ENCODE measurements at places on chromosomes 2 and 18.

GRCh38 chr2:199463708-199464605 is 6.2 kb upstream of the SATB2 start:
- DNase-seq: no peak

DNA sequence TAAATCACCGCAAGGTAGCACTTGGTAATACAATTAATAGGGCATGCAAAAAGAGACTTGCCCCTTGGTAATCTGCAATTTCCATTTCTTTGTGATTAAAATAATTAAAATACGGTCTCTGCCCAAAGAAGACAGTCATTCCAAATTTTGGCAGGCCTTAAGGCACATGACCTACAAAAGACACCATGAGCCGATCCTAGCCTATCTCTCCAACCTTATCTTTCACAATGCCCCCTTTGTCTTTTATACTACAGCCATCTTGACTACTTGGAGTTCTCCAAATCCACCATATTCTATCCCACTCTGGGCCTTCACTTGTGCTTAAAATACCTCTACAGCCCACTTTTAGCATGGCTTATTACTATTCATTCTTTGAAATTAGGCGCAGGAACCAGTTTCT is 23.3 kb downstream of the CFAP210 start:
- DNase-seq: no peak

DNA sequence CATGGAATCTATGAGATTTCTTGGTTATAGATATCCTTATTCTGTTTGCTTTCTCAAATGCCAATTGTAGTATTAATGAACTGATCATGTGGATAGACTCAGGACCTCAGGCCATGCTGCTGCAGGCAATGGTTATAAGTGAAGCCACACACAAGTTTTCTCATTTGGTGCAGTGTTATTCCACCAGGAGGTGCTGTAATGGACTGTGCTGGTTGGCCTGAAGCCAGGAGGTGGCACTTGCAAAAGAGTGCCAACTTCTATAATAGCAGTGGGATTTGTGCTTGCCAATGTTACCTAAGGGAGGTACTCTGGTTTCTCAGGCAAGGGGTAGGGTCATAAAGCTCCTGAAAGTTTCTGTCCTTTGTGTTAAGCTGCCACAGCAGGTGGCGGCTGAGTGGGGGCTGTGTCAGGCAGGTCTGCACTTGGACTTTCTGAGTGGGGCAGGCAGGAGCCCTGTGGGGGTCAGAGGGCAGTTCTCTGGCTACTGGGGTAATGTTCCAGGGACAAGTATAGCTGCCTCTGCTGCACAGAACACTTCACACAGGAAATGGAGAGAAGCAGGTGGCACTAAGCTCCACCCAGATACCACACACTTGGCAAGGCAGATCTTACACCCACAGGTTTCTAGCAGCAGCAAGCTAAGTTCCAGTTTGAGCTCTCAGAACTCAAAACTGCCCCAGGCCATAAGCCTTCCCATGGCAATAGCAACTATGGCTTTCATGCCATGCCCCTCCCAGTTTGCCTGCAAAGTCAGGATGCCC is 352.6 kb upstream of the CWC22 start:
- DNase-seq: no peak

- no peak for DNase-seq
These were observed 82.2 kb upstream of the KCTD1 start for GRCh38 chr18:26630596-26630995.

DNA sequence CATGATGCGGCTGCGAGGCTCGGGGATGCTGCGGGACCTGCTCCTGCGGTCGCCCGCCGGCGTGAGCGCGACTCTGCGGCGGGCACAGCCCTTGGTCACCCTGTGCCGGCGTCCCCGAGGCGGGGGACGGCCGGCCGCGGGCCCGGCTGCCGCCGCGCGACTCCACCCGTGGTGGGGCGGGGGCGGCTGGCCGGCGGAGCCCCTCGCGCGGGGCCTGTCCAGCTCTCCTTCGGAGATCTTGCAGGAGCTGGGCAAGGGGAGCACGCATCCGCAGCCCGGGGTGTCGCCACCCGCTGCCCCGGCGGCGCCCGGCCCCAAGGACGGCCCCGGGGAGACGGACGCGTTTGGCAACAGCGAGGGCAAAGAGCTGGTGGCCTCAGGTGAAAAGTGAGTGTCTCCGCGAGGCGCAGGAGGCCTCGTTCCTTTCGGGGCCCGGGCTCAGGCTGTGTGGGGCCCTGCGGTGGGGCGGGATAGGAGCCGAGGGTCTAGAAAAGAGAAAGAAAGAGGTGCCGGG is 520 bp downstream of the GLS start:
- peak; percentile 56 for DNase-seq

DNA sequence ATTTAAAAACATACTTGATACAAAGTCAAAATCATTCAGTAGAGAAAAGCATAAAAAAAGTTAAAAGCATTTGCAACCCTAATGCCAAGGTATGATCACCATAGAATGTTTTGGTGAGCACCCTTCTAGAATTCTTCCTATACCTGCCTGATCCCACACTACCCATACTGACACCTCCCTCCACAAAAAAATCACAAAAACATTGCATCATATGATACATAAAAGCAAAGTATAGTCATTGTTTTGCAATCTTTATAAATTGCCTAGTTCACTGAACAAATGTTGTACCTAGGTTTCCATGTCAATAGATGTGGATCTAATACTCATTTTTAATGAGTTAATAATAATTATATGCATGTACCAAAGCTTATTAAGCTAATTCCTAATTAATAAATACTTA is 54.1 kb downstream of the SLC9A4 start:
- no peak for DNase-seq

DNA sequence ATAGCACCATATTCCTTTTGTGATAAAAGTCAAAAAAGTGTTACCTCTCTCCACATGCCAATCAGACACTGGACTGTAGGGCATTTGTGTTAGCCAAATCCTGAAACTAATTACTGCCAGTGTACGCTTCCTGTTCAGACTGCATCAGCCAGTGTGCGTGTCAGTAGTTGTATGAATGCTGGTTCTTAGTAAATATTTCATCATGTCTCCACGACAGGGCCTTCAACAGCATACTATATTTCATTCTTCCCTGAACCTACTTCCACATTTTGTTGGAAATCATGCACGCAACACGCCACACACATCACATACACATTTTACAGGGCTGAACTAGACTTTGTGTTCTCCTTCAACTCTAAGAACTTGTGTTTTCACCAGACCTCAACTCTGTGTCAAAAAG is 77.5 kb downstream of the EPB41L3 start:
- DNase-seq: no peak

DNA sequence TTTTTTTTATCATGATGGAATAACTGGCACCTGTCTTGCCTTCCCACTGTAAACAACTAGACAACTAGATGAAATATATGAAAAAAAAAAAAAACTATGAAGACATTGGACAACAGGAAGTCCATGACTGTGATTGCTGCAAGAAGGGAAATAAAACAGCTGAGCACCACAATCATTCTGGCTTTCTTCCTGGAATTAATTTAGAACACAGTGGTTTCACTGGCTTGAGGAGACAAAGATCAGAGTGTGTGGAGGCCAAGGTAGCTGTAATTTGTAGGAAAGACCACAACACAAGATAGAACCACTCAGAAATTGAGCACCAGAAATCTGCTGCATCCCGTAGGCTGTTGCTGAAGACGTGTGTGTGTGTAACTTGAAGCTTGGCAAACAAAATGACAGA is 121.1 kb upstream of the PID1 start:
- DNase-seq: no peak

GRCh38 chr2:45932278-45932975 is 281.0 kb downstream of the PRKCE start:
- peak; percentile 39 for DNase-seq

GRCh38 chr2:28610583-28611201 is 114.8 kb downstream of the PLB1 start:
- DNase-seq: no peak

GRCh38 chr2:105442056-105442455 is 43.2 kb upstream of the FHL2 start:
- no peak for DNase-seq

- DNase-seq: no peak
These were observed 10.4 kb upstream of the DNAH7 start for GRCh38 chr2:196079052-196079451.

DNA sequence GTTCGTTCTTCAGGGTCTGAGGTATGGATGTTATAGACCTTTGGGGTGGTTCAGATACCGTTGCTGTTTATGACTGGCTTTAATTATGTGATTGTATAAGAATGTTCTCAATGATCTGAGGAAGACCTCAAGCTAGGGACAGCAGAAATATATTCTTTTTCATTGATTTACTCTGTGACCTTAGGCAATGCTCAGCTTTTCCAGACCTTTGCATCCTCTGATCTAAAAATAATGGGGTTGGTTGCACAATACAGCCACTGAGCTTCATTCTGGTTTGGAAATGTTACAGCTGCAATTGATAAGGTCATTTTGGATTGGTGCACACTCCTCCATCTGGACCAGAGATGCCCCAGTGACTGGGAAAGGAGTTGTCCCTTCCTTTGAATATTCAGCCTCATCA is 17.2 kb upstream of the CABYR start:
- DNase-seq: no peak

- DNase-seq: no peak
These were observed 139.9 kb upstream of the DOCK10 start for GRCh38 chr2:225182126-225182525.

- DNase-seq: no peak
These were observed 106.8 kb upstream of the GALNT5 start for GRCh38 chr2:157150747-157151146.

GRCh38 chr2:218691234-218691633 is 19.3 kb downstream of the STK36 start:
- DNase-seq: no peak

- no peak for DNase-seq
These were observed 6.4 kb downstream of the RIOK3 start for GRCh38 chr18:23459530-23459921.

- no peak for DNase-seq
These were observed 10.9 kb upstream of the GPC1 start for GRCh38 chr2:240424341-240425235.

GRCh38 chr18:73060666-73061288 is 193.0 kb upstream of the NETO1 start:
- DNase-seq: no peak

- DNase-seq: no peak
These were observed 199.4 kb upstream of the CYP26B1 start for GRCh38 chr2:72347081-72347480.

DNA sequence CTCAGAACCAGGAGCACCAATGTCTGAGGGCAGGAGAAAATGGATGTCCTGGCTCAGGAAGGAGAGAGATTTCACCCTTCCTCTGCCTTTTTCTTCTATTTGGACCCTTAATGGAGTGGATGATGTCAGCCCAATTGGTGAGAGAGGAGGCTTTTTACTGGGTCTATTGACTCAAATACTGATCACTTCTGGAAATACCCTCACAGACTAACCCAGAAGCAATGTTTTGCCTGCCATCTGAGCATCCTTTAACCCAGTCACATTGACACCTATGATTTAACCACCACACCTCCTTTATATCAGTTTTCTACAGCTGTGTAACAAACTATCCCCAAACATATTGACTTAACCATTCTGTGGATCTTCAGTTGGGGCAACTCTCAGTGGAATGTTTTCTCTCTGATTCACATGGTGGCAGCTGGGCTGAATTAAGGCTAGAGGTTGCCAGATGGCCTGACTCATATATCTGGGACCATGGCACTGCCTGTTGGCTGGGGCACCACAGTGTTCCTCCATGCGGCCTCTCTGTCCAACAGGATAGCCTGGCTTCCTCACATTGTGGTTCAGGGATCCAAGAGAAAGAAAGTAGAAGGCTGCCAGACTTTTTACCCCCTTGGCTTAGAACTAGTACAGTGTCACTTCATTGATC is 18.2 kb upstream of the MBOAT2 start:
- DNase-seq: no peak

- DNase-seq: no peak
These were observed 86.1 kb upstream of the UPP2 start for GRCh38 chr2:158015428-158016076.

GRCh38 chr2:121099329-121100290 is 185.4 kb downstream of the TFCP2L1 start:
- DNase-seq: peak; percentile 49

DNA sequence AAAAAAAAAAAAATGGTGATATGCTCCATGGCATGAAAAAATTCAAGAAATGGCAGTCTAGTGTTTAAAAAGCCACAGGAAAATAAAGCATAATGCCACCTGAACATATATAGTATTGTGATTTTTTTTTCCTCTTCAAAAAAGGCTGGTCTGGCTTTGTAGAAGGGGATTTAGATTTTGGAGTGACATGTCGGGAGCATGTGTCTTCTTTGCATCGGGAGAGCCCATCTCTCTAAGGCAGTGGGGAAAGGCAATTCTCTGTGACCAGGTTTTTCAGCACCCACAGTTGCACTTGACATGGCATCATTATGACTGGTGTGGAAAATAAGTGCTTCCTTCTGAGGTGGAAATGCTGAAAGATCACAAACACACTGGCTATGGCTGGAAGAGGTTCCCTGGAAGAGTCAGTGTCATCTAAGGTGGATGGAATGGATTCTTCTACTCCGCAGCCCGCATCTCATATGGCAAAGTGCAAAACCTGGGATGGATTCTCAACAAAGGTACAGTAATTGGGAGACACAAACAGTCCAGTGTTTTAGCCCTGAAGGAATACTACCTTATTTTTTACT is 172.5 kb downstream of the AGAP1 start:
- peak; percentile 83 for DNase-seq

DNA sequence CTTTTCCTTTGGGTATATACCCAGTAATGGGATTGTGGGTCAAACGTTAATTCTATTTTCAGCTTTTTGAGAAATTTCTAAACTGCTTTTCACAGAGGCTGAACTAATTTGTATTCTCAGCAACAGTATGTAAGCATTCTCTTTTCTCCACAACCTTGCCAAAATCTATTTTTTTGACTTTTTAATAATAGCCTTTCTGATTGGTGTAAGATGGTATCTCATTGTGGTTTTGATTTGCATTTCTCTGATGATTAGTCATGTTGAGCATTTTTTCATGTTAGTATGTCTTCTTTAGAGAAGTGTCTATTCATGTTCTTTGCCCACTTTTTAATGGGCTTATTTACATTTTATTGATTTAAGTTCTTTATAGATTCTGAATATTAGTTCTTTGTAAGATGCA is 145.5 kb downstream of the TRABD2A start:
- no peak for DNase-seq

DNA sequence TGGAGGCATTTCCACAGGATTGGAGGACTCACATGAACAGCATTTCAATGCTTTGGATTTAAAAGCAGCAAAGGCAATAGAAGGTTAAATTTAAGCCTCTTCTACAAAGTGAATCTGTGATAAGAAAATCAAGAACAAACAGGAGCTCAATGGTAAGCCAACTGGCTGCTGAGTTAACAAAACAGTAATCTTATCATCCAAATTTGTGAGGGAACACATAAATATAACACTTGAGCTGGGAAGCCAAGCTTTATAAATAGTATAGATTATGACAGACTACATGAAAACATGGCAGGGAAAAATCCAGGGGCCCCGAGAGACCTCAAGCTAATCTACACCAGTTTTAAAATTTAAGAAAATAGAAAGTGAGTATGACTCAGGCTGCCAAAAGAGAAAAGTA is 108.5 kb upstream of the PGAP1 start:
- DNase-seq: no peak

DNA sequence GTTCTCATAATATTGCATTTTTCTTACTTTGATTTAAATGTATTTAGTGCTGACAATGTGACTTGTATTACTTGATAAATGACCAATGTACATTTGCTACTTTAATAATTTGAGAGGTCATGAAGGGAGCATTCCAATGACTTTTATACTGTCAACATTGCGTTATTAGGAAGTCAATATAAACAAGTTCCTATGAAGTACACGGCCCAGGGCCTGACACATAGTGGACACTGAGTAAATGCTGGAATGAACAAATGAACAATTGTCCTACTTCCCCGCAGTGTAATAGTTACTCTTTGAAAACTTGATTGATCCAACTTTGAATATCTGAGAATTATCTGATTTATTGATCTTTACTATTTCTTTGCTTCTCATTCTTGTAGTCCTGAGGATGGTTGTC is 47.3 kb downstream of the PKP4 start:
- no peak for DNase-seq
